ENCODE measurements at places on chromosomes 2 and 18.

GRCh38 chr2:109123586-109124201, 5.3 kb upstream of the SH3RF3 start:
- DNase-seq = no peak

- DNase-seq = no peak
Measured at GRCh38 chr2:190318514-190318913, 1.1 kb downstream of the HIBCH start.

DNA sequence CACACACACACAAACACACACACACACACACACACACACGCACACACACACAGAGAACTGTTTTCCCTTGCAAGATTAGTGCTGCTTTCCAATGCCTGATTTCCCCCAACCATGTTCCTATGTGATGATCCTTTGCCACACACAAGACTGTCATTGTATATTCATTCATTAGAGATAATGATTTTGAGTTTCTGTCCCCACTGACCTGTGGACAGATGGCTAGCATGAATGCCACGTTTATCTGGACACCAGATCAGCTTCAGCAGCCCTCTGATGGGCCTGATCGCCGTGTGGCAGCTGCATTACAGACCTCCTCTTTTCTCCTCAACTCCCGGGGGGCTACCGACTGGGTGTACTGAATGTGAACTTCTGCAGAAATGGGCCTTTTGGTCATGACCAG, 353.0 kb downstream of the MYCN start:
- no peak for DNase-seq

GRCh38 chr2:175553910-175554309, 372.4 kb upstream of the ATP5MC3 start:
- DNase-seq = no peak

- no peak for DNase-seq
Measured at GRCh38 chr2:20650393-20650876, 463 bp downstream of the HS1BP3 start.

DNA sequence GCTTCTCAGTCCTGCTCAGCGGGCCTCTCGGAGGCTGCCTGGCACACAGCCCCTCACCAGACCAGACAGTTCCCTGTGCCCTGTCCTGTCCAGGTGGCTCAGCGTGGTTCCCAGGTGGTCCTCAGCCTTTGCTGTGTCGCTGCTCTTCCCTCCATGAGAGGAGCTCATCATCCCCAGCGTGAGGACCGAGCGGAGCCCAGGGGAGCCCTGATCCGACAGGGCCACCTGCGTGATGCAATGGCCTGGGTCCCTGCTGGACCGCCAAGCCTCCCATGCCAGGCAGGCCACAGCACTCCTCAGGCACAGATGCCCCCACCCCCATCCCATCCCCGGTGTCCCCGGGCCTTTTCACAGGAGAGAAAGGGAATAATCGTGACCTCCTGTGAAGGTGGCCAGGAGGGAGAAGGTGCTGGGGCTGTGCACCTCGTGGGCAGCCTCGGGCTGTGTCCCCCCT, 4.3 kb downstream of the GPC1 start:
- DNase-seq = no peak

GRCh38 chr2:108983610-108984009, 5.4 kb downstream of the EDAR start:
- DNase-seq = no peak

DNA sequence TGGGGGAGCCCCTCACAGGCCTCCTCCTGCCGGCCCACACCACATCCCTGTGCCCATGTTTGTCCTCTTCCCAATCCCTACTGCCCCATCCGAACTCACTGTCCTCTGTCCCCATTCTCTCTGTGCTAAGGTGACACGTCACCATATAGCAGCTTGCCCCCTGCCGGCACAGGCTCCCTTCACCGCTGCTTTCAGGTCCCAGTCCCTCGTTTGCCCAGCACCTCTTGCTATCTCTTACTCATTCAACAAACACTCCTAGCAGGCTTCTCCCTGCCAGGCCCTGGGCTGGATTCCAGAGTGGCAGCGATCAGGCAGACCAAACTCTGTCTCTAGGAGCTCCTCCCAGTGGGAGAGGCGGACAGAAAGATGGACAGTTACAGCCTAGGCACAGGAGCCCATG, 74.3 kb downstream of the TFCP2L1 start:
- DNase-seq = no peak

DNA sequence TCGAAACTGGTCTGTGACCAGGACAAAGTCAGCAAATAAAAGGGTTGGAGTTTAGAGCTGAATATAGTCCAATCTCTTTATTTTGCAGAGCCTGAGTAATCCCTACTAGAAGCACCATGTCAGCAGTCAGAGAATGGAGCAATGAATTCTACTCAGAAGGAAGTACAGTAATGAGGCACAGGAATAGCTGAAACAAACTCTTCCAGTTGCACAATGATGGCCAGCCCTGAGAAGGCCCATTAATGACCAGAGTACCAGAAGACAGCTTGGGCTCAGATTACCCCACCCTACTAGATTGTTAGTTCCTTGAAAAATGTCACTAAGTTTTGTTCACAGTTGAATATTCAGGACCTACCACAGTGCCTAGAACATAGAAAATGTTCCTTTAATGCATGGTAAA, 40.3 kb upstream of the SCG2 start:
- no peak for DNase-seq

DNA sequence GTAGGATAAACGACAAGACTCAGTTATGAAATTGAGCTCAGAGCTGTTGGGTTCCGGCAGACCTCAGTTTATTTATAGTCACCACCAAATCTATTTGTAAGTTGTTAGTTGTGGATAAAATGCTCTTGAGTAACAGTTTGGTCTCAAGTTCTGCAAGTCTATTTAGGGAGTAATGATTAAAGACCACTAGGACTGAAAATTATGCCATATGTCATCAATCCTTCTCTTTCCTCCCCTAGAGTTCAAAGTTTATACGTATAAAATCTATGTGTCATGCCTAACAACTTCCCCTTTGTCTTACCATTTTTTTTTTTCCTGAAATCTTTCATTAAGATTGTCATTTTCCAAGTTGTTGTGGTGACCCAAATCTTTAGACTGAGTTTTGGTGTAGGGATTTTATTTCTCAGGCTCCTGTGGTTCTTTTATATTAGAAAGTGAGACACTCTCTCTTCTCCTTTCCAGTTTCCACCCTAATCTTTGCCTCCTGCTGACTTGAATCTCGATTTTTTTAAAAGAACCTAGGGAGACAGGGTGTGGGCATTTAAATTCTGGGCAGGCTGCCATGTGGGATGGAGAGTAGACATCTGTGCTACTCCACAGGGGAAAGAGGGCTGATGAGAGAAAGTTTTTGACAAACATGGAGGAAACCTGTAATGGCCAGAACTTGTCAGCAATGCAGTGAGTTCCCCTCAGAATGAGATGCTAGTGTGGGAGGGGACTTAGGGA, 51.0 kb downstream of the LAMA3 start:
- no peak for DNase-seq

DNA sequence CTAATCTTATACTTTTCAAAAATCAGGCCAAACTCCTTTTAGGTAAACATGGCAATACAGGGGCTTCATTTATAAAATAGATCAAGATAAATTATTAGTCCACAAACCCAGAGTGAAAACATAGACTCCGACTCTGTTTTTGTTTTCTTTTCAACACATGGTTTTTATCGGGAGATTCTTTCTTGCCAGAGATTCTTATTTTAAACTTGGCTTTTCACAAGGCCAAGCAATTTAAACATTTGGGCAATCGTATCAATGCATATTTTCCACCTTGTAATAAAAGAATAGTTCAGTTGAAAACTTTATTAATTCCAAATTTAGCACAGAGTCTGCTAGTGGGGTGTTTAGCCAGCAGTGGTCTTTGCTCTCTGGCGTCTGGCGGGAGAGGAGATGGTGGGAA, 71.9 kb downstream of the SOX11 start:
- DNase-seq = no peak

DNA sequence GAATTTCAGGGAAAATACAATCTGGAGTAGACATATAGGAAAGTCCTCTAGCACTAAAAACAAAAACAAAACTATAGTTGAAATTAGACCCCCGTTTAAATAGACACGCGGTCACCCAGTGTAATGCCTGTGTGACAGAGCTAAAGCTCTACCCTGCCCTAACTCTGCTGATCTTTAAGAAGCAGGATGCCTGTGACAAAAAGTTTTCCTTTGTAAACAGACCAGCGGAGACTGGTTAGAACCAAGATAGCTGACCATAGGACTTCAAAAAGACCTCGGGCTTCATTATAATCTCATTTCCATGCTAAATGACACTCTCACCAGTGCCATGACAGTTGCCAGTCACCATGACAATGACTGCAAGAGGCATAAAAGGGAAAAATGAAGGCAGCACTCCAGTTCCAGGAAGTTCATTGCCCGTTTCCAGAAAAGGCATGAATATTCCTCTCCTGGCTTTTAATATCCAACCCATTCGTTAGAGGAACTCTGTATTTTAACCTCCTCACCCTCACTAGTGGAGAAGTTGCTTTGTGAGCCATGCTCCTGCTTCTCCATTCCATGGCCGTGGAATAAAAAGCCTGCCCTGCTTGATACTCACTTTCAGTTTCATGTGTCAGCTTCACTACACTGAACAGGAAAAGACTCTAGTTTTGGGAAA, 157.2 kb upstream of the COPS8 start:
- no peak for DNase-seq

DNA sequence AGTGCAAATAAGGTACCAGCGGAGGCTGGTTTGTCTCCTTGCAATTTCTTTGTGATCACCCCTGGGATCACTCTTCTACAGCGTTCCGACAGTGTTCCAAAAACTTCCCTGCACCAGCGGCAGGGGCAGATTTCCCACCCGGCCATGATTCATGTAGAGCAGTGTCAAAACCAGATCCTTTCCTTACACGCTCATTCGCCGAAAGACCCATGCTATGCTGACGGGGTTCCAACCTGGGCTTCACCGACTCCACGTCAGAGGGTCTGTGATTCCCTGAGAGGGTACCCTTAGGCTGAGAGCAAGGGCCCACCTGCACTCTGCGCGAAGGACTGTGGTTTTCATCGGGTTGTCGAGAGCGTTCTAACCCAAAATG, 423 bp upstream of the TTC27 start:
- DNase-seq = no peak

Data from GDM1 (cell line).